ENCODE measurements at places on chromosomes 16 and 17.

DNA sequence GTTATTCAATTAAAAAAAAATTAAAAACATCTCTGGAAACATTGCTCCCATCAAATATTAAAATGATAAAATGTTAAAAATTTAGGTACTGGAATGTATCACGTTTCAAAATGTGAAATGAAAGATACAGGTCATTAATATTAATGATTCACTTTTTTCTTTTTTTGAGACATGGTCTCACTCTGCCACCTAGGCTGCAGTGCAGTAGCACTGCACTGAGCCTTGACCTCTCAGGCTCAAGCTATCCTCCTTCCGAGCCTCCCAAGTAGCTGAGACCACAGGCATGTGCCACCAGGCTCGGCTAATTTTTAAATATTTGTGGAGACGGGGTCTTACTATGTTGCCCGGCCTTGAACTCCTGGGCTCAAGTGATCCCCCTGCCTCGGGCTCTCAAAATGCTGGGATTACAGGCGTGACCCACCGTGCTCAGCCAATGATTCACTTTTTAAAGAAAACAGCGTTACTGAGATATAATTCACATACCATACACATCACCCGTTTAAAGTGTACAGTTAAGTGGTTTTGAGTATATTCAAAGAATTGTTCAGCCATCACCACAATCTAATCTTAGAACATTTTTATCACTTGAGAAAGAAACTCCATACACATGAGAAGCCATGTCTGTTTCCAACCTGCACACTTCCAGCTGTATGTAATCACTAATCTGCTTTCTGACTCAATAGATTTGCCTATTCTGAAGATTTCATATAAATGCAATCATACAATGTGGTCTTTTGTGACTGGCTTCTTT, 19.1 kb upstream of the NETO2 start:
- DNase-seq: no peak

DNA sequence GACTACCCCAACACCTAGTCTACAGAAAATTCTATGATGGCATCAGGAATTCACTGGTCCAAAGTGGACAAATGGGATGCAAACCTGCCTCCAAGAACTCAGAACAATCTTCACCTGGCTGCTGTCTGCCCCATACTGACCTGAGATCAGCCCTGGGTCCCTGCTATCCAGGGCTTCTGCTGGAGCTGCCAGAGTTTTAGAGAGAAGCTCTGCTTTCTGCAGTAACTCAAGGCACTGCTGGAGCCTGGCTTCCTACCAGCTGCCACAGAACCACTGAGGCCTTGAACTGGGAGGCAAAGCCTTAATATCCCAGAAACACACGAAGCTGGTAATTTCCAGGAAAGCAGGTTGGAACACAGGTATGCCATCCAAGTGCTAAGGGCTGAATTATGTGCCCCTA, 7.5 kb downstream of the TMEM170A start:
- DNase-seq: no peak

DNA sequence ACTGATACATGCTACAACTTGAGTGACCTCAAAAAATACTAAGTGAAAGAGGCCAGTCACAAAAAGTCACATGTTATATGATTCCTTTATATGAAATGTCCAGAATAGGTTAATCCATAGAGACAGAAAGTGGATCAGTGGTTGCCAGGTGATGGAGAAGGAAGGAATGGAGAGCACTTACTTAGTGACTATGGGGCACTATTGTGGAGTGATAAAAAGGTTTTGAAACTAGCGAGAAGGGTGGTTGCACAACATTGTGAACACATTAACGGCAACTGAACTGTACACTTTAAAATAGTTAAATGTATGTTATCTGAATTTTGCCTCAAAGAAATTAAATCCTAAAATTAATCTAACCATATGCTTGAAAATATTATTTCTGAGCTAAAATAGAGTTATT, 25.9 kb downstream of the AMFR start:
- DNase-seq: no peak

GRCh38 chr17:7580604-7581575, 1.5 kb downstream of the CD68 start:
- no peak for DNase-seq

- no peak for DNase-seq
These were observed 35.9 kb upstream of the CHMP6 start for GRCh38 chr17:80955671-80956280.

DNA sequence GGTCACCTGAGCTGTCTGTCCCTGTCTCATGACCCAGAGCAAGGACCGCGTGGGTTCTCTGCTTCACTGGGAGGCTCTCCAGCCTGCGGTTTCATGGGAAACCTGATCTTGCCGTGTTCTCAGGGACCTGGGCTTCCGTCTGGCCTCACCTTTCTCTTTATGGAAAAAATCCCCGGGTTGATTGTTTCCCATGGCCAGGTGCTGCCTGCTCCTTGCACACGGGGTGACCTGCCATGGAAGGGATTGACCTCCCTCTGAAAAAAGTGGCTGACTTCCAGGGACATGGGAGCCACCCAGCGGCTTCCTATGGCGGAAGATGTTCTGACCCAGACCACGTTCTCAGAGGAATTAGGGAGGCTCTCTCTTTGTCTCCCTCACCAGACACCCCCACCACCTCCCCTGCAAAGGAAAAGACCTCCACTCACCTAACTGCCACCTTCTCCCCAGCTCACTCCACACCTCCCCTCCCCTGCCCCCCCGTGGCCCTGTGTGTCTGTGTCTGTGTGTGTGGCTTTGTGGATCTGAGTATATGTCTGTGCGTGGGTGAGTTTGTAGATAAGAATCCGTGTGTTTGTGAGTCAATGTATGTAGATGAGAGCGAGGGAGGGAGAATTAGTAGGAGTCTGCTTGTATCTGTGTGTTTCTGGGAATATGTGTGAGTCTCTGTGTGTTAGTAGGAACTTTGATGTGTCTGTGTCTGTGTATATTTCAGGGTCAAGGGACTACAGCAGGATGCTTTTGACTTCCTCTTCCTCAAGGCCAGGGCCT, 154.6 kb downstream of the NTN1 start:
- DNase-seq: no peak

DNA sequence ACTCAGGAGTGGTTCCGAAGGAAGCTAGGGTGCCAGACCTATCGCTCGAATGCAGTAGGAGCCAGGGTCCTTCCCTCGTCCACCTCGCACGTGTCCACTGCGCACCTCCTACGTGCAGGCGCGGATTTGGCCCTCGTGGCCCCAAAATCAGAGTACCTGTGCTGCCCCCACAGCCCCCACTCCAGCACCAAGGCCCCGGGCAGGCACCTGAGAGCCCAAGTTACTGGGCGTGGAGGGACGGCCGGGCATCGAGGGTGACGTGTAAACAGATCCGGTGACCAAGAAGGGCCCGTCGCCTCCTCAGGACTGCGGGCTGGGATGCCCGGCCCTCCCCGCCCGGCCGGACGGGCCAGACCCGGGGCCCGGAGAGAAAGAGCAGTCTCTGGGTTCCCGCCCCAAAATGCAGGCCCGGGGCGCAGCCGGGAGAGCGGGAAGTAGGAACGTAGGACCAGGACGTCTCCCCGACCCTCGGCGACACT, 492 bp downstream of the SLC25A39 start:
- DNase-seq: no peak

- DNase-seq: no peak
These were observed 855 bp downstream of the TMEM204 start for GRCh38 chr16:1534021-1535020.

Data from NCI-H1930 (cell line).